ENCODE measurements at places on chromosomes 3 and 15. TPM values are rescaled to one million over a fixed set of nuclear protein-coding genes. Genes with fewer than 3 reads are reported as not detected.

Gene CADM2
- total RNA-seq, result 0.14 TPM

Gene ACKR4
- total RNA-seq, result 0.09 TPM

Gene CCDC39
- total RNA-seq, result not detected

Gene SEMA7A
- 57.3 TPM for total RNA-seq

Gene TRPM1
- not detected for total RNA-seq

Gene POPDC2
- total RNA-seq, result 1.7 TPM

Gene KBTBD12
- total RNA-seq, result not detected

Gene LYSMD2
- total RNA-seq, result 20.1 TPM

Gene AP3B2
- 0.39 TPM for total RNA-seq

DNA sequence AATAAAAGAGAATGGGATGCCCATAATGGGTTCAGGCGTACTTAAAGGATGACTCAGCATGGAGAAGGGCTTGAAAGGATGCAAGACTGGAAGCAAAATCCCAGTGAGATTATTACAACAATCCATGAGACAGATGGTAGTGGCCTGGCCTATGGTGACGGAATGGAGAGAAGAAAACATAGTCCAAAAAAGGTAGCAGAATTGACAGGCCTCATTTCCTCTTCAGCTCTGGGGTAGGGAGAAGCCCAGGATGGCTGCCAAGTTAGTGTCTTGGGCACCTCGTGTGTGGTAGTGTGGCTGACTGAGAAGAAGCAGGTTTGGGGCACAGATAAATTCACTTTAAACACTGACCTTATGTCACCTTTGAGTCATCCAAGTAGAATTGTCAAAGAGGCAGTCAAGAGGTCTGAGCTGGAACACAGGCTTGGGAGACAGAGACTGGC, 18.1 kb downstream of the MB21D2 start:
- H3K27me3 ChIP-seq, result peaks cover 23% of the 10 kb centered on the region
- H3K4me1 ChIP-seq, result peaks cover 23% of the 10 kb centered on the region
- H3K36me3 ChIP-seq, result peaks cover 3% of the 10 kb centered on the region

- no peaks in the 10 kb centered on the region for H3K36me3 ChIP-seq
- no peak overlapping the region for H3K27ac ChIP-seq
- no peak for DNase-seq
- peaks cover 23% of the 10 kb centered on the region for H3K27me3 ChIP-seq
Measured at GRCh38 chr15:55721554-55722185, 21.3 kb downstream of the PRTG start.

DNA sequence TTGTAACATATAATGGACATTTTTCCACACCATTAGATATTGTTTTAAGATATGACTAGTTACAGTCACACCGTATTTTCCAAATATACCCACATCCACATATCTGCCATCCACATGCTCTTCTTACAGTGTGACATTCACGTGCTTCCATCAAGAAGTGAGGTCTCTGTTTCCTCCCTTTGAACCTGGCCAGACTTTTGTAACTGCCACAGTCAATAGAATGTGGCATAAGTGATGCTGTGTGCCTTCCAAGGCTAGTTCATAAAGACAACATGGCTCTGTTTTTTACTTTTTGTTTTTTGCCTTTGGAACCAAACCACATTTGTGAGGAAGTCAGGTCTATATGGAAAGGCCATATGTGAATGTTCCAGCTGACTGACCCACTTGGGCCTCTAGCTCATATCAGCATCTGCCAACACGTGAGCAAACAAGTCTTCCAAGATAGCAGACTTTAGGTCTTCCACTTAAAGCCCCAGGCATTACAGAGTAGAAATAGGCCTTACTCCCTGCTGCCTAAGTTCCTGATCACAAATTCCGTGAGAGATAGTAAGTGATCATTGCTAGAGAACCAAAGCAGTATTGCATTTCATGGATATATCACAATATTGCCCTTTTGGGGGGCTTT, 27.1 kb downstream of the EIF1B start:
- peaks cover 20% of the 10 kb centered on the region for H3K4me1 ChIP-seq
- no peak overlapping the region for H3K4me3 ChIP-seq
- H3K27me3 ChIP-seq, result peaks cover 4% of the 10 kb centered on the region

DNA sequence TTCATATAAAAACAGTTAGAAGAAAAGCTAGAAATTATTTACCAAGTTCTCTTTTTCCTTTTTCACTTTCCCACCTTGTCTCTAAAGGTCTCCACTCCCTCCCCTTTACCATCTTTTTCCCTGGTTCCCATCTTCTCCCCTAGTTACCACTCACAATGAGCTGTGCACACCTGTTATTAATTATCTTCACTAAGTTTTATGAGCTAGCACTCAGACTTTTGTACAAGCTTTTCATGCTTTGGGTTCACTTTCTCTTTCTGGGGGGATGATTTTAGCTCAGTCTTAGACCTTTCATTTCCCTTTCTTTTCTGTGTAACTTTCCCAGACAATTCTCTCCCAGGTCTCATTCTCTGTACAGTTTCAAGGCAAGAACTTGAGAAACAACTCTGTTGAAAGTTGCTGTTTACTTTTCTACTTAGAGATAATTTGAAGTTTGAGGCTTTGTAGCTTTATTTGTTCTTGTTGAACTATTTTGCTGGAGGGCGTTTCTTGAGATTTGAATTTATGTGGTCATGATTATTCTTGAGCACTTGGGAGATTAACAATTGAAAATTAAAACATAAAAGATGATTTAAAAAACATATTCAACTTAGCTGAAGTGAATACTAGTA, 24.0 kb upstream of the AADAC start:
- no peaks in the 10 kb centered on the region for H3K36me3 ChIP-seq
- no peak overlapping the region for H3K27ac ChIP-seq
- no peak for DNase-seq
- H3K4me1 ChIP-seq, result no peaks in the 10 kb centered on the region

DNA sequence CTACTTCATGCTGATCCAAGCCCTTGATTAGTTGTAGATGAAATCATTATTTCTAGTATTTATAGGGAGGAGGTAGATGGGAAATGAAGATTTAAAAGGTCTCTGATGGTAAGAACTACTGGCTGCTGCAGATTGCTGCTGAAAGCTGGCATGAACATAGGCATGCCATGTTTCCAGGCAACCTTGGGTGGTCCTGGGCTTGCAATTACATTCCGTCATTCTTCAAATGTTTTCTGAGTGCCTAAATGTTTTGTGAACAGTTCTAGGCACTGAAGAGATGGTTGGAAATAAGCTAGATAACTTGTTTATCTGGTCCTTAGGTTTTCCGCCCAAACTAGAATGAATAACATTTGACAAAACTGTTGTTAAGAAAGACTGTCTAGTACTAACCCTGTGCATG, 95.8 kb downstream of the KCNAB1 start:
- no peaks in the 10 kb centered on the region for H3K4me1 ChIP-seq
- H3K4me3 ChIP-seq, result no peak overlapping the region
- no peak for DNase-seq

GRCh38 chr15:100468285-100468684, 60.5 kb downstream of the CERS3 start:
- no peak for DNase-seq
- no peak overlapping the region for H3K4me3 ChIP-seq
- H3K36me3 ChIP-seq, result peaks cover 9% of the 10 kb centered on the region
- H3K4me1 ChIP-seq, result peaks cover 11% of the 10 kb centered on the region

DNA sequence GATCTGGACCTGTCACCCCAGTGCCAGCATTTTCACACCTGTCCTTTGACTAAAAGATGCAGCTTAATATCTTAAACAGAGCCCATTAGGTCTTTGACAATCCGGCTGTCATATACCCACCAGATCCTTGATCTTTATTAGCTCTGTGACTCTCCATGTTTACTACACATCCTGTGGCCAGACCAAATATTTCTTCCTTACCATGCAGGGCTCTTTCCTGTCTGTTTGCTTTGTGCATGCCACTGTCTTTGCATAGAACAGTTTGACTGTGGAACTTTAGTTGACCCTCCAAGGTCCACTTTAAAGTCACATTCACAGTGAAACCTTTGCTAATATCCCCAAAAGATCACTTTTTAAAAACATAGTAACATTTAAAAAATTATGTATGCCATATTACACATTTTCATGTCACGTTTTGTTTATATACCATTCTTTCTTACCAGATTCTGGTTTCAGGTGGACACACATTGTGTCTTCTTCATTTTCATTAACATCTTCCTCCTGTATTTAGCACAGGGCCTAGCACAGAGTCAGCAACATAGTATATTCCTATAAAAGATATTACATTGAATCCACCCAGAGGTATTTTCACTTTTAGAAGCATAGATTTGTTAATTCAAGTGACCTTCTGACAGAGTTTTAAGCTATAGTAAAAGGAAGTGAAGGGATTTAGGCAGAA, 95.8 kb downstream of the RAP2B start:
- no peaks in the 10 kb centered on the region for H3K27me3 ChIP-seq
- no peaks in the 10 kb centered on the region for H3K4me1 ChIP-seq
- H3K36me3 ChIP-seq, result no peaks in the 10 kb centered on the region
- no peak for DNase-seq
- no peak overlapping the region for H3K27ac ChIP-seq

DNA sequence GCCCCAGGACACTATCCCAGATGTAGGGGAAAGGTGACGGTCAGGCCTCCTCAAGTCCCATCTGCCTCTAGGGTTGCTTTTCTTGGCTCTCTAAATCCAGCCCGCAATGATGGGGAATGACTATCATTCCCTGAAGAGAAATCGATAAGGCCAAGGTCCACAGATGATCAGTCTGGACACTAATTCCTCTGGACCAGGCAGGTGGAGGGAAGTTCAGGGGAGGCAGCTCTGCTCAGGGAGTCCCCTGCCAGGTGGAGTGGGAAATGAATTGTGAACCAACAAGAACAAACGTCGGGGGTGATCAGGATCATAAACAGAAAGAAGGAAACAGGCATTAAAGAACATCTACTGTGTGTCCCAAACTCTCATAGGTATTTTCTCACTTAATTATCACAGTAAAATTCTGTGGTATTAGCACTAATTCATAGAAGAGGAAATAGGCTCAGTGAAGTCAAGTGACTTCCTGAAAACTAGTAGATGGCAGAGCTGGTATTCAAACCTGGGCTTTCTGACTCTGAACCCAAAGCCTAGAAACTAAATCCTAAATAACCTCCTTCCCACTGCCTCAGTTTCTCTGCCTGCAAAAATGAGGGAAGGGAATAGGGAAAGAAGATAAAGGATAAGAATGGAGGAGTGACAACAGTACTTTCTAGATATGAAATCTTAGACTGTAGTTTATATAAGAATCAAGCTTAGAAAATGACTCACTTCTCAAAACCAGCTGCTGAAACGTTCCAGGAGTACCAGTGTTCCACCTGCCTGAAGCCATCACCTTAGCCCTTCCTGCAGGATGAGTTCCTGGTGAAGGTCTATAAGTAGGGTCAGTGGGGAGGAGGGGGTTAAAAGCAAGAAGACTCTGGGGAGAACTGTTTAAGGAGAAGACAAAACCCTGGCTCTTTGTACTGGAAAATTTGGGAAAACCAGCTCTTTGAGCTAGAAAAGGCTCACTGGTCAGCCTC, 7.5 kb downstream of the BMF start:
- H3K4me3 ChIP-seq, result no peak overlapping the region
- H3K27ac ChIP-seq, result peak overlapping the region; percentile 76
- no peaks in the 10 kb centered on the region for H3K36me3 ChIP-seq
- no peaks in the 10 kb centered on the region for H3K27me3 ChIP-seq
- H3K4me1 ChIP-seq, result peaks cover 90% of the 10 kb centered on the region
- DNase-seq, result no peak

GRCh38 chr15:100713163-100713867, 110.9 kb downstream of the ASB7 start:
- no peak overlapping the region for H3K4me3 ChIP-seq
- no peak overlapping the region for H3K27ac ChIP-seq
- H3K4me1 ChIP-seq, result no peaks in the 10 kb centered on the region
- H3K36me3 ChIP-seq, result no peaks in the 10 kb centered on the region
- H3K27me3 ChIP-seq, result peaks cover 7% of the 10 kb centered on the region

DNA sequence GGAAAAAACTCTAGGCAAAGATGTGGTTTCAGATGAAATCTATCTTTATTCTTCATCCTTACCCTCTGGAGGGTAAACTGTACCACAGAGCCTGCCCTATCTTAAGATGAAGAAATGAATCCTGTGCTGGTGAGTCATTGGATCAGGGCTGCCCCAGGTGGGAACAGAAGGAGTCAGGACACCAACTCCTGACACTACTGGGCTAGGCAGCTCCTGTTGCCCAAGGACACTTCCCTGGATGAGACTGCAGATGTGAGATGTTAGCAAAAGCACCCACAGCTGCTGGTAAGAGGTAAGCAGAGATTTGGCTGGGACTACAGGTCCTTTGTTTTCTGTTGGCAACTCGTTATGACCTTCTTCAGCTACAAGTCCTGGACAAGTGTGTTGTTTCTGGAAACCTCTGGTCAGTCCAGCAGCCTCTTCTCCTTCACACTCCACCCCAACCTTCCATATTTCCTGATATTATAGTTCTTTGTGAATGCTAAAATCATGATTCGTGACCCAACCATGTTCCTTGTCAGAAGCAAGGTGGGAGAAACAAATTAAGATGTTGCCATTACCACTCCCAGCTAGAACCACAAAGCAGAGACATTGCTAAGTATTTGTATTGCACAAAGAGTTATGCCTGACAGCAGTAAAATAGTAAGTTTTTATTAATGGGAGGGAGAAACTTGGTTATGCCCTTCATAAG, 104.2 kb upstream of the TGFBR2 start:
- no peak for DNase-seq
- H3K36me3 ChIP-seq, result no peaks in the 10 kb centered on the region
- H3K4me1 ChIP-seq, result peaks cover 37% of the 10 kb centered on the region
- H3K27ac ChIP-seq, result no peak overlapping the region
- no peaks in the 10 kb centered on the region for H3K27me3 ChIP-seq

GRCh38 chr3:112776836-112777235, 69.8 kb downstream of the CD200R1L start:
- no peaks in the 10 kb centered on the region for H3K36me3 ChIP-seq
- no peak overlapping the region for H3K27ac ChIP-seq
- H3K4me1 ChIP-seq, result peaks cover 18% of the 10 kb centered on the region
- no peak overlapping the region for H3K4me3 ChIP-seq
- no peak for DNase-seq
- no peaks in the 10 kb centered on the region for H3K27me3 ChIP-seq

- peaks cover 1% of the 10 kb centered on the region for H3K4me1 ChIP-seq
- no peak overlapping the region for H3K27ac ChIP-seq
Measured at GRCh38 chr3:70608434-70608833, 296.0 kb upstream of the MDFIC2 start.

- H3K4me3 ChIP-seq, result peak overlapping the region; percentile 15
- H3K27me3 ChIP-seq, result no peaks in the 10 kb centered on the region
- H3K27ac ChIP-seq, result peak overlapping the region; percentile 99
- DNase-seq, result no peak
- peaks cover 41% of the 10 kb centered on the region for H3K36me3 ChIP-seq
- H3K4me1 ChIP-seq, result peaks cover 99% of the 10 kb centered on the region
Measured at GRCh38 chr15:31362886-31363285, 36.3 kb downstream of the KLF13 start.

DNA sequence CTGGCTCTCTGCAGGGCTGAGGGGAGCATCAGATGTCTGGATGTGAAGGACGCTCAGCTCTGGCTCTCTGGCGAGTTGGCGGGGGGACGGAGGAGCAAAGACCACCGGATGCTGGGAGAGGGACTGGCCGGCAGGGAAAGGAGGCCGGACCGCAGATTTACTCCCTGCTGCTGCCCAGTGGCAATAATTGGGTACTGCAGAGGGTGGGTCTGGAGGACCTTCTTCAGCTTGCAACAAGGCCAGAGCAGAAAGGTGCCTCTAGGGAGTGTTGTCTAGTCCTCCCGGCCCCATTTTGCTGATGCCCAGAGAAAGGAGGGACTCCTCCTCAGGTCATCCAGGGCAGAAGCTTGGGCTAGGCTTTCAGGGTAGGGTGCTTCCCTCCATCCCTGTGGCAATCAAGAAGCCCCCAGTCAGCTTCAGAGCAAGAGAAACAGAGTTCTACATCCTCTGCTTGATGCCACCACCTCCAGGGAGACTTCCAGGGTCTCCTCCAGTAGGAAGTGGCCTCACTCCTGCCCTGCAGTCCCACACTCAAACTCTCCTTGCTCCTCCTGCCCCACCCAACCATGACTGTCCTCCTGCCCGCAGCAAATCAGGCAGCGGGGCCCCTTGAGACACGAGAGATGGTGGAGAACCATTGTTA, 20.3 kb upstream of the CSPG4 start:
- H3K27ac ChIP-seq, result no peak overlapping the region
- peaks cover 14% of the 10 kb centered on the region for H3K4me1 ChIP-seq
- H3K27me3 ChIP-seq, result peaks cover 7% of the 10 kb centered on the region
- DNase-seq, result peak; percentile 73
- H3K4me3 ChIP-seq, result no peak overlapping the region
